ENCODE measurements at places on chromosomes 2 and 18.

- DNase-seq = peak; percentile 35
These were observed 45.0 kb downstream of the WDR75 start for GRCh38 chr2:189486237-189486770.

- no peak for DNase-seq
These were observed 321.2 kb upstream of the CXCR4 start for GRCh38 chr2:136439064-136439676.

GRCh38 chr2:24785671-24786321, 7.4 kb downstream of the PTRHD1 start:
- no peak for DNase-seq

GRCh38 chr18:46393230-46393629, 263.8 kb downstream of the LOXHD1 start:
- no peak for DNase-seq

DNA sequence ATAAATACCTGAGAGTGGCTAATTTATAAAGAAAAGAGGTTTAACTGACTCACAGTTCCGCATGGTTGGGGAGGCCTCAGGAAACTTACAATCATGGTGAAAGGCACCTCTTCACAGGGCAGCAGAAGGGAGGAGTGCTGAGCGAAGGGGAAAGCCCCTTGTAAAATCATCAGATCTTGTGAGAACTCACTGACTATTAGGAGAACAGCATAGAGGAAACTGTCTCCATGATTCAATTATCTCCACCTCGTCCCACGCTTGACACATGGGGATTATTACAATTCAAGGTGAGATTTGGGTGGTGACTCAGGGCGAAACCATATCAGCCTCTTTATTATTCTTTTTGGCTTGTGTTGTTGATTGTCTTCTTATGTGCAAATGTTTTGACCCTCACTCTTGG, 76.2 kb downstream of the WDR7 start:
- no peak for DNase-seq

DNA sequence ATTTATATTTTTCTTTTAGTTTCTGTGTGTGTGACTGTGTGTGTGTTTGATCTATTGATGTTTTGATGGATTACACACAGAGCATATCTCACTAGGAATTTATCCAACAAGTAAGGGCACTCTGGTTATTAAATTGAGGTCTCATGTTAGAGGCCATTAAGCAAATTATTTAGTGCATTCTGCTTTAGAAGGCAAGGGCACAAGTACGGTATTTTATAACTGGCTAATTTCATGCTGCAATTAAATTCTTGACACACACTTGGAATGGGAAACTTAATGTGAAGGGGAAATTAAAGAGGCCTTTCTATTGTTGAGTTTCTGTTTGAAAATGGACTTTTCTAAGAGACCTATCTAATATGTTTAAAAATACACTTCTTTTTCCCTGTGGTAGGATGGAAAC, 25.8 kb downstream of the NYAP2 start:
- DNase-seq = no peak

- DNase-seq = no peak
These were observed 71.0 kb upstream of the BOD1L2 start for GRCh38 chr18:57075716-57076400.

GRCh38 chr2:170201734-170202393, 23.9 kb downstream of the MYO3B start:
- no peak for DNase-seq

- no peak for DNase-seq
These were observed 1744.3 kb upstream of the PIK3C3 start for GRCh38 chr18:40210696-40211095.

- no peak for DNase-seq
These were observed 119.7 kb upstream of the ALKAL2 start for GRCh38 chr2:407630-408029.

- no peak for DNase-seq
These were observed 49.2 kb downstream of the CRIM1 start for GRCh38 chr2:36404754-36405153.

DNA sequence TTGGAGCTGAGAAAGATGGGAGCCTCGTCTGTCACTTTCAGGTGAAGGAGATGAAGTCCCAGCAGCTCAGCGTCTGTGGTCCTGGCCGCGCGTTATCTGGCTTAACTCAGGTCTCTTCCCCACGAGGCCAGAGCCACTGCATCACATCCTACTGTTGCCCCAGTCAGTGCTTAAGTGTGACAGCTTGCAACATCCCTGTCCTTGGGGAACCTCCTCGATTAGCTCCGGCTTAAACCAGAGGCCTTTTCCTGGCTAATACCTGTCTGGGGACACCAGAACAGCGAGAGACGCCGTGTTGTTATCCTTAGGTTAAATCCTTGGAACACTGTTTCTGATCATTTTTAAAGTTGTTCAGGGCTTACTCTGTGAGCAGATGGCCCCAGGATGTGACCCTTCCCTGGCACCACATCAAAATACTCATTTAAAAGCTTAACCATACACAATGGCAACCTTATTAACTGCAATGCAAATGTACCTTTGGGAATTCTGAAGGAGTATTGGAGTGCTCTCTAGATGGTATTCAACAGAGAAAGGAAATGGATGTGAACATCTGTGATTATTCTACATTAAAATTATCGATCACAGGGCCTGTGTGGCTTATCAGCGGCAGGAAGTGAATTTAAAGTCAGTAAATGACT, 61.2 kb upstream of the SPP2 start:
- DNase-seq = no peak

DNA sequence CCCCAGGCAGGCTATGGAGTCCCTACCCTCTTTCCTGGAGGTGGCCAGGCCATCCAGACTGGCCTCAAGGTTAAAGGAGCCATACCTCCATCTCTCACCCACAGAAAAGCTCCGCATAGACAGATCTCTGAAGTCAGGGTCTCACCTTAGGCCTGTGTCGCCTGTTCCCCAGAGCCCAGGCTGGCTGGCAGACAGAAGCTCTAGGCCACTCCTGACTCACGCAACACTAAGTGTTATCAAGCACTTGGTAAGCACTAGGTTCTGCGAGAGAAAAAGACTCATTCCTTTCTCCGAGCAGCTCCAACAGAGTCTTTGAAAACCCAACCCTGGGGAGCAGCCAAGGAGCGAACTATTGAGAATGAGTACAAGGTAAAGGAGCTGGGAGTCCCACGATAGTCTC, 6.1 kb downstream of the SMAD7 start:
- DNase-seq = peak; percentile 49

GRCh38 chr2:176284461-176285049, 15.3 kb downstream of the MTX2 start:
- no peak for DNase-seq

DNA sequence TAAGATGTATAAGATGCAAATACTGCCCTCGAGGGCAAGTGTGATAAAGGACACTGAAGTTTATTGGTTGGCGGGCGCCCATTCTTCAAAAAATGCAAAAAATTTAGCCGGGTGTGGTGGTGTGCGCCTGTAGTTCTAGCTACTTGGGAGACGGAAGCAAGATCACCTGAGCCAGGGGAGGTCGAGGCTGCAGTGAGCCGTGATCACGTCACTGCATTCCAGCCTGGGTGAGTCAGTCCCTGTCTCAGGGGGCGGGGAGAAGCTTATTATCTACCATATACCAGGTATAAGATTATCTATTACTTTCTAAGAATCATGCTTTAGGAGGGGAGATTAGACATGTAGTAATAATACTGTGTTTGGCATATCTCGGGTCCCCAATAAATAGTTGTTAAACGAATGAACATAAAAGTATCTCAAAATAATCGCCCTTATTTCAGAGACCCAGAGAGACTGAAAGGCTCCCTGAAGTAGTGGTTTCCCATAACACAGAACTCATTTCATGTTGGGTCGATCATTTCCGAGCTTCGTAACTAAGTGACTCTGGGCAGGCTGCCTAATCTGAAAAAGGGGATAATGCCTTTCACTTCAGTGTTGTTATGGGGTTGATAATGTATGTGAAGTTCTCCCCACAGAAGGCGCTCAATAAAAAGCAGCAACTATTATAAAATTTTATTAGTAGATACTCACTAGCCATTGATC, 1.2 kb upstream of the SELENOI start:
- DNase-seq = peak; percentile 46

DNA sequence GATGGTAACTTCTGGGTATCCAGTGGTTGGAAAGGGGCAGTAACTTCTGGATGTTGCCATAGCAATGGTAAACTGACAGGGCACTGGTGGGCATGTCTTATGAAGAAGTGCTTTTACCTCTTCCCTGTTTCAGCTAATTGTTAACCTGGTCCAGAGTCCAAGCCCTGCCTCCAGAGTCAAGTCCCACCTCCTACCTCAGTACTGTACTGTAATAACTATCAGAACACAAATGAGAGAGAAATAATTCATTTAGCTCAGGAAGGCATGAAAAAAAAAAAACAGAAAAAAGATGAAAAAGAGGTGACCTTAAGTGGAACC, 237.0 kb downstream of the ZNF804A start:
- DNase-seq = peak; percentile 22

DNA sequence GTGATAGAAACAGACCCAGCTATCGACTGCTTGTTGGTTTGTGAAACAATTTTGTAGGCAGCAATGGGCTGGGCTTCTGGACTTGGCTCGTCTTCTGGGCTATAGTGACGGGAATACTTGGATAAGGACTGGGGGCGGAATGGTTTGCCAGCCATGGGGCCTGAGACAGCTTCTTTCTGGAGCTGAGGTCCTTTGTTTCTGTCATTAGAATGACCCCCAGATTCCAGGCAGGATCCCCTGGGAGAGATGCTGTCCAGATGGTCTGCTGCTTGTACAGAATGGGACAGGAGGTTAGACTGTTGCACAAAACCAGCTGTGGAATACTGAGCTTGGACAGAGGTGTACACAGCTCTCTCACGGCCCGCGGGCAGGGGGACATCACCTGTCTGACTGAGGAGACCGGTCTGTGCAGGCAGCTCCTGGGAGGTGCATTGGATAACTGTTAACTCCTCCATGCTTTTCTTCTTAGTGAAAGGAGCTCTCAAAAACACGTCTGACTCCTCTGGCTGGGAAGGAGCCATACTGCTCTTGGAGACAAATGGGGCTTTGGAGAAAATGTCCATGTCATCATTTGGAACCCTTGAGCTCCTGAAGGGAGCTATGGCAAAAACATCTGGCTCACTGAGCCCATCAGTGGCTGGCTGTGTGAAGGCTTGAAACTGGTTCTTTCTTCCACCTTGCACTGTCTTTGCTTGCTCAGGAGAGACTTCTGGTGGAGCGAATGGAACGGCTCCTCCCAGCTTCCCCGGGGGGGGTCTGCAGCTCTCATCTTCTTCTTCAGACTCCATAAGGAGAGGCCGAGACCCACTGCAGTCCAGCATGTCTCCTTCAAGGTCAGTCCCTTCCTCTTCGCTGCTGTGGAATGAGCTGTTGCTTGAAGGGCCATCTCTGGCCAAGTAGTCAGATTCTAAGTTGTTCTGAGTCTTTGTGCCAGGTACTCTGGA, 28.6 kb upstream of the NFU1 start:
- no peak for DNase-seq

GRCh38 chr2:56014046-56014730, 90.6 kb upstream of the EFEMP1 start:
- no peak for DNase-seq

GRCh38 chr2:85071096-85071495, 62.1 kb upstream of the TCF7L1 start:
- DNase-seq = no peak

- DNase-seq = no peak
These were observed 13.6 kb downstream of the EML4 start for GRCh38 chr2:42182654-42183308.

DNA sequence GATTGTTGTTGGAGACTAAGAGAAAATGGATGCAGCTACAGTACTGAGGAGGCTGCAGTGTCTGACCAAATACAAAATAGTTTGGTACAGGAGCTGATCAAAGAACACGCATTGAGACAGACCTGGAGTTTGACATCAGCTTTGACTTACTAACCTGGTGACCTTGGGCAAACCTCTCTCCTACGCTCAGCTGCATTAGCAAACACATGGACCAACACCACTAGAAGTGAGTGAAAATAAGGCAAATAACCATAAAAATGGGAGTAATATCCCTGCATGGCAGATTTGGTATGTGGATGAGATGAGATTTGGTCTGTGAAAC, 126.5 kb downstream of the LPIN1 start:
- no peak for DNase-seq

DNA sequence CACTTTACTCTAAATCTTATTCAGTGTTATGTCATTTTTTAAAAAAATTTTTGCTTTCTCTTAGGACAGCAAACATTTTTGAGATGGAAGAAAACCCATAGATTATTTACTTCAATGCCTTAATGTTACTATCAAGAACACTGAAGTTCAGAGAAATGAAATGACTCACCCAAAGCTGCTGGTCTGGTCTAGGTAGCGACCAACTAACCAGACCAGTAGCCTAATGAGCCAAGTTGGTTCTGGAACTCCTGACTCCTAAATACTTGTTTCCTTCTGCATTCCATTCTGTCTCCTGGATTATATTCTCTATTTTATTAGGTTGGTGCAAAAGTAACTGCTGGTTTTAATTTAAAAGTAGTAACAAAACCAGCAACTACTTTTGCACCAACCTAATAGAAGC, 35.4 kb downstream of the SLC8A1 start:
- peak; percentile 29 for DNase-seq

DNA sequence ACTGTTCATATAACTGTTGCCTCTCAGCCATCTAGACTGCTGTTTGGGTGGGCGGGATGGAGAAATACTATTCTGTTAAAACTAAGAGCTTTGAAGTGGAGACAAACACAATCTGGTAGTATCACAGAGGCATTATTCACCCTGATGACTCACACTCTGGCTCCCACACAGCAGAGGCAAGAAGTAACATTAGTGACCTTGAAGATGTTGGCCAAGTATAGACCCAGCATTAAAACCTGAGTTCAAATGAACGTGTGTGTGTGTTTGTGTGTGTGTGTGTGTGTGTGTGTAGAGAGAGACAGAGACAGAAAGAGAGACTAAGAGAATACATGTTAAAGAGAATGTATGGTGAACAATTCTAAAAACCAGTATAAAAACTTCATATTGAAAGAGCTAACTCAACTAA, 22.5 kb upstream of the ACVR1 start:
- DNase-seq = peak; percentile 60

DNA sequence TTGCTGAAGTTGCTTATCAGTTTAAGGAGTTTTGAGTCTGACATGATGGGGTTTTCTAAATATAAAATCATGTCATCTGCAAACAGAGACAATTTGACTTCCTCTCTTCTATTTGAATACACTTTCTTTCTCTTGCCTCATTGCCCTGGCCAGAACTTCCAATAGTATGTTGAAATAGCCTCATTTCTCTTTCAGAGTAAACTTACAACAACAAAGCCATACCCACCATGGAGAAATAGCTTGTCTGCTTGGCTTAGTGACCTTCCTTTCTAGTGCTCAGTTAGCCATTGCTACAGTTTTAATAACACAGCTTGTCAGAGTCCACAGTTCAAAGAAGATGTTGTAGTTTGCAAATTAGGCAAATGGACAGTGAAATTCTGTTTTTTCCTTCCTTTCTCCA, 228.0 kb downstream of the ETAA1 start:
- DNase-seq = no peak
